AG04450 (cell line): ENCODE measurements at places on chromosomes 3 and 15.

DNA sequence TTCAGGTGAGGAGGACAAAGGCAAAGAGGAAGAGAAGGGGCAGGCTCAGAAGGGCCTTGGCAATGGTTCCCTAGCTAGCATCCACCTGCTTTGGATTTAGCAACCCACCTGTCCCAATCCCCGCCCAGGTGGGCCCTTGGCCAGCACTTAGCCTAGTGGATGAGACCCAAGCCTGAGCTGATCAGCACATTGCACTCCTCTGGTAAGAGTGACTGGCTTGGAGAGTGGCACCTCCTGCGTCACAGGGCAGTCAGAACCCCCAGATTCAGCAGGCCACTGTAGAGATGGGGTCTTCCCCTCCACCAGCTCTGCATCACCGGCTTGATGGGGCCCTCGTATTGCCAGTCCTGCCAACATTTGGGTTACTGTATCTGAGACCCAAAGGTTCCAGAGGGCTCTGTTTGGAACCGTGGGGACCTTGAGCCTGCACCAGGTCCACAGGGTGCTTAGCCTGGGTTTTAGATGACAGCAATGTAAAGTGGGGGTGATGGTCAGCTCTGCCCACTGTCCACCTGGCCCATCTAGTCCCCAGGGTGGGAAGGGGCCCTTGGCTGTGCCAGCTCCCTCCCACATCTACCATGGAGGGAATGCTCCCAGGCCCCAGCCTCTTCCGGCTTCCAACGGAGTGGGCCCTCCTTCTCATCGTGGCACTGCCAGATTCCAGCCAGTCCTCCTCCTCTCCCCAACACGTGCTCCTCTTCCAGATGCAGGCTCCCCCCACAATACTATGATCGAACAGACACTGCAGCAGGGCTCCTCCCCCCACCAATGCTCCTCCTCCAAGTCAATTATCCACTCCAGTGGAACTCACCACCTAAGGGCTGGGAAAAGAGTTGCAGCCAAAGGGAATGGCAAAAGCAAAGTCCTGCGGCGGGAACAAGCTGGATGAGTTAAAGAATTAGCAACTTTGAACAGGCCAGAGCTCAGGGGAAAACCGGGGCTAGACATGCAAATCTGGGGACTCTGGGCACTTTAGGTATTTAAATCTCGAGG is 45.7 kb downstream of the LHFPL4 start:
- no peak for DNase-seq

DNA sequence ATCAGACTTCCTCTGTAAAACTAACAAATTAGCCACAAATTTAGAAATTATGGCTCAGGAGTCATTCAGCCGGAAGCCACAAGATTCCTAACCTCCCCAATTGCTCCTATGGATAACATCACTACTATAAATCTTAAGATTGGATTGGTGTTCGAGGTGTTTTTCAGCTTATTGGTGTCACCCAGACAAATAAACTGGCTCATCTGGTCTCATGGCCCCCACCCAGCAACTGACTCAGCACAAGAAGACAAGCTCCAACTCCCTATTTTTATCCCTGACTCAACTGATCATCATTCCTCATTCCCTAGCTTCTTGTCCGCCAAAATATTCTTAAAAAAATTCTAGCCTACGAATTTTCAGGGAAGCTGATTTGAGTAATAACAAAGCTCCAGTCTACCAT is 135.1 kb upstream of the STRIT1 start:
- DNase-seq = peak; percentile 4

DNA sequence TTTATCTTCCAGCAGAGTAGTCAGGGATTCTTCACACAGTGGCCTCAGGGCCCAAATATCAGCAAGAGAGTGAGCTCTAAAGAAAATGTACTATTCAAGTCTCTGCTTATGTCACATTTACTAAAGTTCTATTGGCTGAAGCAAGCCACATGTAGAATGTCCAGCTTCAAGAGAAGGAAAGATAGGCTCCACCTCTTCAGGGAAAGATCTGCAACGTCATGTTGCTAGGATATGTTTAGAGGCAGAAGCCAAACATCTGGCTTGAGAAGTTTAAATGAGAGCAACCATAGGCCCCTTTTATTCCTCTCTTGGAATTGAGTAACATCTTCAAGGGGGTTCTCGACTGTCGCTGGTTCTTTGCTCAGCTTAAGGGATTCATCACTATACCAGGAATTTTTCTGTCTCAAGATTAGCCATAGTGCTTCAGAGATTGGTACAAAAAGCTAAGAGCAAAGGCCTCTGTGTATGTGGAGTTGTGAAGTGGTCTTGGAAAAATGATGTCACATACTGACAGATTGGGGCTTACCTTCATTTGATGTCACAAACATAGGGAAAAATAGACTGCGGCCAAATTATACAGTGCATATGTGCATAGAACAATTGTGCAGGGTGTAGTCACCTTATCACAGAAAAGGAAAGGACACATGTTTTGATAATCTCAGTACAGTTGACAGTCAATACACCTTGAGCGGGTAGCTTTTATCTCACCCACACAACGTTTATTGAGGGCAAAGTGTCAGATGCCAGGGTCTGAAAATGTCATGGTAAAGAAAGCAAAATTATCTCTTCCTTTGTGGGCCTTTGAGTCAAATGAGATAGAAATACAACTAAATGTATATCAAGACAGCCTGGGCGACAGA is 11.3 kb upstream of the THRB start:
- DNase-seq = no peak

GRCh38 chr3:74075241-74075640 is 450.5 kb upstream of the PDZRN3 start:
- DNase-seq = no peak

DNA sequence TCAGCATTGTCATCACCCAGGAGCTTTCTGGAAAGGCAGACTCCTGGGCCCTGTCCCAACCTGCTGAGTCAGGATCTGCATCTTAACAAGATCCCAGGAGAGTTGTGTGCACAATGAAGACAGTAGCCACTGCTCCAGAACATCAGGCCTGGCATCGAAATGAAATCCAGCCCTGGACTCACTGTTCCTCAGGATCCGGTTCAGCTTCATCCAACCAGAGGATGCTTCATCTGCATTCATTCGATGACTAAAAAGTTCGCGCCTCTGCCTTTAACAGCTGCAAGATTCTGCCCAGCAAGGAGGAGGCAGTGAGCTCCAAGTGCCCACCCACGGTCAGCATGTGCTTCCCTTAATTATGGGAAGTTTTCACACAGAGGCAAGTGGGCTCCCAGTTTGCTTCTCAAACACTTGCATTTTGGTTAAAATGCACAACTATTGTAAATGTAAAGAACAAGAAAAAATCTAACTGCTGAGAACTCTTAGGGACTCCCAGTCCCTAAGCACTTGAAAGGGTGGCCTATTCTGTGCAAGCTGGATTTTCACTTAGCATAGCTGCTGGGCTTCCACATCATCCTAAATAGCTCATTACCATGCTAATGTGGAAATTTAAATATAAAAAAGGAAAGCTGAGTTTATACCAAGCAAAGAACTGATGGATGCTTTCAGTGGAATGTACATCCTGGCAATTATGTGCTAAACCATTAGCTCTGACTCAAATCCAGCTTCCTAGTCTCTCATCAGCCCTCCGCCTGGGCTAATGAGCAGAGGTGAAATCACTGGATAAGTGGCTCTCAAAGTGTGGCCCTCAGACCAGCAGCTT is 25.5 kb upstream of the ESYT3 start:
- DNase-seq = no peak

- no peak for DNase-seq
Observed at GRCh38 chr15:74655424-74655823, 39.8 kb downstream of the CLK3 start.

DNA sequence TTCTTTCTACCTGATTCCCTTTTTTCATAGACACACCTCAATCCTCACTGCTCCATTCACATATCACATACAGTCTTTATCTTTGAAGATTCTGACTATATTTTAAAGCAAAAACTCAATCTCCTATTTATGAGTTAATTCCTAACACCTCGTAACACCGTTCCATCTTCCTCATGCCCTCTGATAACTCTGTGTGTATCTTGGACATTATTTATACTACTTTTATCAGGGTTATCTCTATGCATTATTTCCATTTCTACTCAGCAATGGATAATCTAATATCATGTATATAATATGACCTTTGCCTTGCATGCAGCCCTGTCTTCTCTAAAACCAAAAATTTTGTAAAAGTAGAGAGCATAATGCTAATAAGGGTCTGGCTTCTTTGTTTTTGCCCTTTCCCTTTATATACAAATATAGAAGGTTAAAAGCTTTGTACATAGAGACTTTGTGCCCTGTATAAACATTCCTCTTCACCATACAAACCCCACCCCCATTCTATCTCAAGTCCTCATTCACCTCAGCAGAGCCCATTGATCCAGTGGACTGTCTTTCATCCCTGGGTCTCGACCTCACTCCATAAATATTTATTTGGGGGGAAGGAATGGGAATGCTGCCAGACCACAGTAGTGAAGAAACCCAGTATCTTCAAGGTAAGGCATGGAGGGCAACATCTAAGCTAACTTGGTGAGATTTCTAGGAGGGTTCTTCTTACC is 21.8 kb downstream of the TRIM42 start:
- DNase-seq = no peak

DNA sequence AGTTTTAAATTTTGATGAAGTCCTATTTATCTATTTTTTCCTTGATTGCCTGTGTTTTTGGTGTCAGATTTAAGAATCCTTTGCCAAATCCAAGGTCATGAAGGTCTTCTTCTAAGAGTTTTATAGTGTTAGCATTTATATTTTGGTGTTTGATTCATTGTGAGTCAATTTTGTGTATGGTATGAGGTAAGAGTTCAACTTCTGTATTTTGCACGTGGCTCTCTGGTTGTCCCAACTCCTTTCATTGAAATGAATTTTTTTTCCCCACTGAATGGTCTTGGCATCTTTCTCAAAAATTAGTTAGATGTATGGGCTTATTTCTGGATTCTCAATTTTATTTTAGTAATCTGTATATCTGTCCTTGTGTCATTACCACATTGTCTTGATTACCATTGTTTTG is 57.1 kb upstream of the STRIT1 start:
- no peak for DNase-seq

DNA sequence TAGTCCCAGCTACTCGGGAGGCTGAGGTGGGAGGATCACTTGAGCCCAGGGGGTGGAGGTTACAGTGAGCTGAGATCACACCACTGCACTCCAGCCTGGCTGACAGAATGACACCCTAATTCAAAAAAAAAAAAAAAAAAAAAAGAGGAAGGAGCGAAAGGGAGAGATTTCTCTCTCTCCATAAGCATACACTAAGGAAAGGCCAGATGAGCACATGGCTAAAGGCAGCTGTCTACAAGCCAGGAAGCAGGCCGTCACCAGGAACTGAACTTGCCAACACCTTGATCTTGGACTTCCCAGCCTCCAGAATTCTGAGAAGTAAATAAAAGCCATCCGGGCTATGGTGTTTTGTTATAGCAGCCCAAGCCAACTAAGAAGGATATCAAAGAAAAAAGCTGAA is 7.5 kb downstream of the SRGAP3 start:
- DNase-seq = no peak

- DNase-seq = no peak
Observed at GRCh38 chr15:90074023-90074422, 28.2 kb downstream of the IDH2 start.

- peak; percentile 37 for DNase-seq
Observed at GRCh38 chr3:77254967-77255831, 215.3 kb downstream of the ROBO2 start.
